Right kidney (tissue), 9 donors: ENCODE measurements at places on chromosomes 11 and 22.
A peak's percentile ranks its signal among the peaks of the same experiment; 100 is the strongest.

DNA sequence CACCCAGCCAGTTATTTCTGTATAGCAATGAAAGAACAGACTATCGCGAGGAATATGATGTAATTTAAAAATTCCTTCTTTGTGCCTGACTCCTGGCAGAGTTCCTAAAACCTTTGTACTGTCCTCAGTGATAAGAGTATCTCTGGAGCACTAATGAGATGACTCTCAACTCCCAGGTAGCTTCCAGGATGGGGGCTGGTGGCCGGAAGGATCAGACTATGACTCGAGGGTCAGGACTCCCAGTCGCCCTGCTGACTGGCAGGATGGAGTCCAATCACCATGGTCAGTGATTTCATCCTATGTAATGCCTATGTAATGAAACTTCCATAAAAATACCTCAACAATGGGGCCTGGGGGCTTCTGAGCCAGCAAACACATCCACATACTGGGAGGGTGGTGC lies 135.1 kb downstream of the SHANK2 start:
- no peak for DNase-seq

GRCh38 chr22:49792107-49792506 lies 35.6 kb downstream of the BRD1 start:
- DNase-seq: no peak

DNA sequence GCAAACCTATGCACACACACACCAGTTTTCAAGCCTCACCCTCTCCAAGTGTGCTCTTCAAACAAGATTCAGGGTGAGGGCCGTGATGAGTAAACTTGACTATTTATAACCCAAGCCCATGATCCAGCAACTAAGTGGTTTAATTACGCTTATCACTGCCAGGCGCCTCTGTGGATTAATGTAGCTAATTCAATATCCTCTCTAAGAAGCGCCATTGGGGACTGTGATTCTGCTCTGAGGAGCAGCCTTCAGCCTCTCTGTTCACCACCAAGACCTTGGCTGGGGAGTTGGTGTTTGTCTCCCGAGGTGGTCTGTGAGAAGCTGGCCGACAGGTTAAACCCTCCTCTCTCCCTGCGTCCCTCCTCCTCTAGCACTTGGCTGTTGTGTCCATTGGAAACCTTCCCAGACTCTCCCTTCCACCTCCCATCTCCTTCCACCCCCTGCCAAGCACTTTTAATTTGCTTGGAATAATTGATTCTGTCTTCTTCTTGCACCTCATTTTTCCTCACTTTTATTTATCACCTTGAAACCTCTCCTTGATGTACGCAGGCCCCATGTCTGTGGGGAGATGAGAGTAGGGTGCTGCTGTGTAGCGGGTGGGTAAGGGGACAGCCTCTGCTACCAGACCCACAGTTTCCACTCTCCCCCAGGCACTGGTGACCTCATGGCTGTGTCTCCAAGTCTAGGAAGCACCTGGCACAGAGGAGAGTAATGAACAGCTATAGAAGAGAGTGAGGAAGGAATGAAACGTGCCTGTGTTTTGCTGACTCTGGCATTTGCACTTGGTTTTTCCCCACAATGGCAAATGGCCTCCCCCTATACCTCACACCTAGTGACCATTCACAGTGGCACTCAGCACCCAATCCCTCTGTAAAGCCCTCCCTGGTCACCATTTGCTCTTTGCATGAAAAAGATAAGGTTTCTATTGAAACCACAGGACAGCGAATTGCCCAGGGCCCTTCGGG lies 236.6 kb downstream of the GRIK4 start:
- no peak for DNase-seq

- peak; percentile 89 for DNase-seq
These were observed at the start of gene FJX1 for GRCh38 chr11:35617687-35618496. Gene FJX1, plus strand, starts transcription at chr11:35618460. Its CDS starts 177 bp downstream, at chr11:35618637.

DNA sequence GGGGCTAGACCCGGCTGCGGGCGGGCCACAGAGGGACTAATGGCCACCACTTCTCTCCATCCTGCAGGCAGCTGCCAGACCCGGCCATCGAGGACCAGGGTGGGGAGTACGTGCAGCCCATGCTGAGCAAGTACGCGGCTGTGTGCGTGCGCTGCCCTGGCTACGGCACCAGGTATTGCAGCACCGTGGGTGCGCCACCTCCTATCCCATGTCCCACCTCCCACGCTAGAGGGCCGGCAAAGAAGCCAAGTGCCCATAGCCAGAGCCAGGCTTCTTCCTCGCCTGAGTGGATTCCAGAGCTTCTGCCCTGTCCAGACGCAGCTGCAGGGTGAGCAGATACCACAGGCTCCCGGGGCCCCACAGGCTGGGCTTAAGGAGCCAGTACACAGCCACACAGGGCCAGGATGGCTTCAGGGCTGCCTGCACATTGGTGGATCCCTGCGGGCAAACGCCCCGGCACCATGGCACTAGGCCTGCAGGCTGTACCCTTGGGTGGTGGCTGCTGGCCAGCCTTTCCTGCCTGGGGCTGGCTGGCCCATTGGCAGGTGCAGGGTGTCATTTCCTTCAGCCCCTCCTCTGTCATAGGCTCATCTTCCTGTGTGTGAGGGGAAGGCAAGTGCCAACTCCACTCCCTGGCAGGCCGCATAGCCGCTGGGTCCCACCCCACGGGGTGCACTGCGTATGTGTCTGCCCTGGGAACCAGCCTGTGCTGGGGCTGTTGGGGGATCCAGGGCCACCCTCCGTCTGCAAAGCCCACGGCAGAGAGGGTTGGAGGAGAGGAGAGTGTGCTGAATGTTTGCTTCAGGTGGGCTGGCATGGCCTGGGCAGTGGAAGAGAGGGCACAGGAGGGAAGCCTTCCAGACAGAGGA lies 16.5 kb upstream of the DGCR8 start:
- no peak for DNase-seq

- DNase-seq: no peak
These were observed 163.3 kb downstream of the CRYBB2 start for GRCh38 chr22:25382762-25383161.

DNA sequence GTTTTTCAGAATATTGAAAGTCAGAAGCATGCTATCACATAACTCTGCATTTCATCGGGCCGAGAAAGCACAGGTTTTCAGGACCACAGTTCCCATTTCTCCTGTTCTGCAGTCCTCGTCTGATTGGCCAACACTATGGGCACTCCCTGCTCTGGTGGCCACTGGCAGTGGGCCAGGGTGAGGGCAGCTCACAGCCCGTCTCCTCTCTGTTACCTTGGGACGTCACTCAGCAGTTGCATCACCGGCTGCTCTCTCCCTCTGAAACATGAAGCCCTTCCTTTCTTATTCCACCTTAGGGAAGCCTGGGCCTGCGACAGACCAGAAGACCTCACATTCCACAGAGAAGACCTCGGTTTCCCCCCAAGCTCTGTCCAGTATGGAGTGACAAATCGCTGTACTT lies 11.4 kb upstream of the MICAL3 start:
- DNase-seq: no peak

DNA sequence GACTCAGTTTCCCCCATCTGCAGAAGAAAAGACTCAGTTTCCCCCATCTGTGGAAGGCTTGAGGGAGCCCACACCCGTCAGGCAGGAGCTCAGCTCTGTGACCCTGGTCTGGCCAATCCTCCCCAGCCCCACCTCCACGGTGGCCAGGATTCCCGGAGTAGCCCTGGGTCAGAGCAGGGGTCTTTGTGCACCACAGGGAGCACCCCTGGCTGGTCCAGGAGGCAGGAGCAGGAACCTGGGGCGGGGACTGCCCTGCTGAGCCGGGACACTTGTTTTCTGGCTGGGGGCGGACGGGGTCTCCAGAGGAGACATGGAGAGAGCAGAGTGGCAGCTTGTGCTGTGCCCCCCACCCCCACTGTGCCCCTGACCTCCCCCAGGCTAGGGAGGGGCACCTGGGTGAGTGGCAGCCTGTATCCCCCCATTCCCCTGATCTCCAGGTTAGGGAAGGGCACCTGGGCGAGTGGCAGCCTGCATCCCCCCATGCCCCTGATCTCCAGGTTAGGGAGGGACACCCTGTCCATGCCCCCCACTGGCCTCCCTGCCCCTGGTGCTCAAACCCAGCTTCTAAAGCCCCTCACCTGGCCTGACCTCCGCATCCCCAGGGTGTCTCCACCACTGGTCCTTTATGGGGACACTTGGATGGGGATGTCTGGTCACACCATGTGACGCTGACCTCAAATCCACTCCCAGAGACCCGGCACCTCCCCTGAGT lies 18.8 kb downstream of the IL17REL start:
- no peak for DNase-seq

- no peak for DNase-seq
These were observed 6.6 kb upstream of the GNAZ start for GRCh38 chr22:23063539-23064380.

DNA sequence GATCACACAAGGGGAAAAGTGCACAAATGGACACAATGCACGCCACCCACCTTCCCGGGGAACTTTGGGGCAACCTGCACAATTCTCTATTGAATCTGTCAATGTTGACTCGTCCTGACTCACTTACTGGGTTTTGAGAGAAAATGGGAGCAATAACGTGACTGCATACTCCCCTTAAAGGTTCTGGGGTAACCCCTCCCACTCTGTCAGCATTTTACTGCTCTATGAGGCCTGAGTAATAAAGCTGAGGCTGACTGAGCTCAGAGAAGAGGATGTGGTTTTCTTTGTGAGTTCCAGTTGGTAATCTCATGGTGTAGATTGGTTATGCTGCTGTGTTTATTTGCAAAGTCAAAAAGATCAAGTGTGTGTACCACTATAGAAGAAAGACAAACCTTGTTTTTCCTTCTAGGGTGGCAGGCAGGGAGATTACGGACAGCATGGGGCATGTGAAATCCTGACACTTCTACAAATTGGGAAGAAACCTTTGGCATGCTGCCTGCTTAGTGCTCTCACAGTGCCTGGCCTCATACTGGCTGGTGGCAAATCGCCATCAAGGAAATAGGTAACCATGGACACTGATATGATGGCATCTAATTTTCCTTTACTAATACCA lies 16.1 kb upstream of the APOA1 start:
- DNase-seq: no peak

DNA sequence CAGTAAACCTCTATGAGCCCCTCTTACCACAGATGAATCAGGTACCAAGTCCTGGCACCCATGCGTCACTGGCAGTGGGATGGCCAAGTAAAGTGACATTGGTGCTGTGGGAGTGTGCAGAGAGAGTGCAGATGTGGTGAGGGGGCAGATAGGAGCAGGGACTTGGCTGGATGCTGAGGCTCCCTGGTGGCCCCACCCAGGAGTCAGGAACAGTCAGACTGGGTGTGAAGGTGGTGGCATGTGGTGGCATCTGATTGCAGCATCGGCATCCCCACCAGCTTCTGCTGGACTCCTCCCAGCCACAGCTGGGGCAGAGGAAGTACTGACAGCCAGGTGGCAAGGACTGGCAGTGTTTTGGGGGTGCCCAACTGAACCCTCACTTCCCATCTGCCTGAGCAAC lies 11.4 kb downstream of the DGAT2 start:
- DNase-seq: no peak

GRCh38 chr22:20979940-20980453 lies 2.1 kb upstream of the LZTR1 start:
- no peak for DNase-seq

DNA sequence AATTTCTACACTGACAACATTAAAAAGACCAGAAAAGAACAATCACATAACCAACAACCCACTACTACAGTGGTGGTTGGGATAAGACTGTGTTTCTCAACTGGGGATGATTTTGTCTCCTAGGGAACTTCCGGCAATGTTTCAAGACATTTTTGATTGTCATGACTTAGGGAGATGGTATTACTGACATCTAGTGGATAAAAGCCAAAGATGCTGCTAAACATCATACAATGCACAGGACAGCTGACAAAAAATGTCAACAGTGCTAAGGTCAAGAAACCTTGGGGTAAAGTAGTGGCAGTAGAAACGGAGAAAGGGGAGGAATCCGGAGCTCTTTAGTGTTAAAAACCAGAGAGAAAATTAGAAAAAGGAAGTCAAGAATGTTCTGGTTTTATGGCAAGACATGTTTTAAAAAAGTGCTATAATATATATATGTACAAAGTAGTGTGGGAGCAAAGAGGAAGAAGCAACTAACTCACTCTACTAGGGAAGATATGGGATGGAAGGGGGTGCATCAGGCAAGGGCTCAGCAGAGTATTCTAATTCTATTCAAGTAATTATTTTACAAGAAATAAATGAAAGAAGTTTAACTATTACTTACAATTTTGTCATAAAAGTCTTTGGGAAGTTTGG lies 37.2 kb downstream of the CKAP5 start:
- DNase-seq: no peak

DNA sequence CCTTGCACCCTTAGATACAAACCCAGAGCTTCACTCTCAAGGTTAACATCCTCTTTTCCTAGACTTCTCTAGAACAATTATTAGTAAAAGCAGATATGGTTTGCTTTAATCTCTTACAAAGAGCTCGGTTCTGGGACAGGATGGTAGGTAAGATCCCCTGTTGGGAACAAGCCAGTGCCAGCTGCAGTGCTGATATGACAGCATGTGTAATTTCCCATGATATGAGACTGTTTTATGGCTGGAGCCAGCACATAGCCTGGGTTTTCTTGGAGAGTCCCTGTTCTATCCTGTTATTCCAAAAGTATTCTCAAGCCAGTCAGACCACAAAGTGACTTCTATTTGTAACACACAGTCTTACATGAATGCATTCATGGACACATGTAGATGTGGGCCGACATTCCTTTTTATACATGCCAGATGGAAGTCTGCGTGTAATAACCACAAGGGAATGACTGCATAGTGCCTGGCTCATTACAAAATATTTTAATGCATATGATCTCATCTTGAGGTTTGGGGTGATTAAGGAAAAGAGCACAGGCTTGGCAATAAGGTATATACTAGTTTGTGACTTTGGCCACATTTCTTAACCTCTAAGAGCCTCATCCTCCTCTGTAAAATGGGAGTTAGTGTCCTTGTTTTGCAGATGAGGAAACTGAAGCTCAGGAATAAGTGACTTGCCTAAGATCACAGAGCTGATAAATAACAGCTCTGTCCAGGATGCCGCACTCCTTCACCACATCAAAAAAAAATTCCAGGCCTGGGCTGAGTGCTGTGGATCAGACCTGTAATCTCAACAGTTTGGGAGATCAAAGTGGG lies 21.8 kb downstream of the CLMP start:
- no peak for DNase-seq

DNA sequence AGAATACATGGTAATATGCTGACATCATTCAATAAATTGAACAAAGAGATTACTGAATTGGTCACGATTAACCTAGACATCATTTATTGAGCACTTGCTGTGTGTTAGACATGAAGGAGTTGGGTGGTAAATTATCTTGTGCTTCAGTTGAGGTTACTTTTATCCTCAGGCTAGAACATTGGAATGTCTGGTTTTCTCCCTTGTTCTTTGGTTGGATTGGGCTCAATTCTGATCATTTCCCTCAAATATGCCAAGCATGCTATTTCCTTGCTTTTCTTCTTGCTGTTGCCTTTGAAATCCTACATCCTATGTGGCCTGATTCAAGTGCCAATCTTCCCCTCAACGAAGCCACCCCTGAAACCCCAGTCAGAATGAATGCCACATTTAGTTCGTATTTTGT lies 65.8 kb downstream of the DEUP1 start:
- no peak for DNase-seq

DNA sequence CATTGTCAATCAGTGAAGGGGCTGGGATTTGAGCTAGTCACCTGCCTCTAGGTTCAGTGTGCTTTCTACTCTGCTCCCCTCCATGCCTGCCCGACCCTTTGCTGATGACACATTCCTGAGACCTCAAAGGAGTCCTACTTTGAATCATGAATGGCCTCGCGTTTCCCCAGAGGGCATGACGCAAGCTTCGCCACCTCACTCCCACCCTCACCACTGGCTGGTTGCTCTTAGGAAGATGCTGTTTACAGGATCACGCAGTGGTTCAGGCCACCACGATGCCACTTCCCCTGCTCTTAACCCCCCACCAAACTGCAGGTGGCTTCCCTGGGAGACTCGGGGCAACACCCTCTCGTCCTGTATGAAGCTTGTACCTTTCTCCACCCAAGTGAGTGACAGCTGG lies 62.9 kb upstream of the B3GAT1 start:
- DNase-seq: no peak

GRCh38 chr22:25094579-25094978 lies 105.1 kb upstream of the CRYBB3 start:
- DNase-seq: no peak
